ENCODE measurements at places on chromosomes 5 and 9.

DNA sequence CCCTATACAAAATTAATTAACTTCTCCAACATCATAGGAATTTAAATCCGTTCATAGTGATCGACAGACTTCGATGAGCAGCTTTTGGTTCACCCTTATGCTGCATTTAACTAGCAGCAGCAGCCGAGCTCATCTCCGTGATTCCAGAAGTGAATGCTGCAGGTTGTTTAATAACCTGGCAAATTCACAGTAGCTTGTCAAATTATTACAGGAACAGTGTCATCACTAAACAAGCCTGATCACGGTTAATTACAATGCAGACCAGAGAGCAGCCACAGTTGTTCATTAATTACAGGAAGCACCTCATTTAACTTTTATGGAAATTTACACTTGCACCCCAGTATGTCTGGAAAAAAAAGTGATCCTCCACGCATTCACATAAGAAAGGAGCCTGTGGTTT is 188.2 kb downstream of the BNC2 start:
- DNase-seq = no peak

- no peak for DNase-seq
Measured at GRCh38 chr5:37869216-37869615, 29.4 kb upstream of the GDNF start.

GRCh38 chr5:42719034-42719433 is 37.6 kb upstream of the CCDC152 start:
- no peak for DNase-seq

GRCh38 chr5:103119070-103119764 is 721 bp downstream of the GIN1 start:
- no peak for DNase-seq

DNA sequence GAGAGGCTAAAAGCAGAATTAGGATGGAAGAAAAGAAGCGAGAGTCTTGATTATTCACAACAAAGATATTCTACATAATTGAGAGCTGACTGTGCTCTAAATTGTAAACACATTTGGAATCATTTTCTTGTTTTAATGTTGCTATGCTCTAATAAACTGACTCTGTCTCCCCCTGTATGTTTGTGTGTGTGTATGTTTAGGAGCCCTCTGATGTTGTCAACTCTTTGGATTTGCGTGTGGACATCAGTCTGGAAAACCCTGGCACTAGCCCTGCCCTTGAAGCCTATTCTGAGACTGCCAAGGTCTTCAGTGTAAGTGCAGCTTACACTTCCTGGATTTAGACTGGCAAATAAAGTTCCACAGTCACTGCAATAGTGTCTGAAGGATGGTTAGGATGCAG is 37.8 kb downstream of the MOCS2 start:
- DNase-seq = no peak

Measured in stimulated activated CD4-positive, alpha-beta T cell treated with anti-CD3 and anti-CD28 coated beads, TNF-alpha, amount 100 ng/mL, for 1 hour (primary cell).